ENCODE measurements at places on chromosomes 4 and X. TPM values are rescaled to one million over a fixed set of nuclear protein-coding genes. Genes with fewer than 3 reads are reported as not detected.

The SPANXC gene
- not detected for total RNA-seq

The TMSB15C gene
- 2.4 TPM for total RNA-seq

The SORCS2 gene
- total RNA-seq = 1.7 TPM

The KLHL13 gene
- total RNA-seq = 22.6 TPM

The C4orf51 gene
- total RNA-seq = not detected

The CTAG1B gene
- total RNA-seq = not detected
